KG1 (cell line): ENCODE measurements at places on chromosomes 11 and 22.

DNA sequence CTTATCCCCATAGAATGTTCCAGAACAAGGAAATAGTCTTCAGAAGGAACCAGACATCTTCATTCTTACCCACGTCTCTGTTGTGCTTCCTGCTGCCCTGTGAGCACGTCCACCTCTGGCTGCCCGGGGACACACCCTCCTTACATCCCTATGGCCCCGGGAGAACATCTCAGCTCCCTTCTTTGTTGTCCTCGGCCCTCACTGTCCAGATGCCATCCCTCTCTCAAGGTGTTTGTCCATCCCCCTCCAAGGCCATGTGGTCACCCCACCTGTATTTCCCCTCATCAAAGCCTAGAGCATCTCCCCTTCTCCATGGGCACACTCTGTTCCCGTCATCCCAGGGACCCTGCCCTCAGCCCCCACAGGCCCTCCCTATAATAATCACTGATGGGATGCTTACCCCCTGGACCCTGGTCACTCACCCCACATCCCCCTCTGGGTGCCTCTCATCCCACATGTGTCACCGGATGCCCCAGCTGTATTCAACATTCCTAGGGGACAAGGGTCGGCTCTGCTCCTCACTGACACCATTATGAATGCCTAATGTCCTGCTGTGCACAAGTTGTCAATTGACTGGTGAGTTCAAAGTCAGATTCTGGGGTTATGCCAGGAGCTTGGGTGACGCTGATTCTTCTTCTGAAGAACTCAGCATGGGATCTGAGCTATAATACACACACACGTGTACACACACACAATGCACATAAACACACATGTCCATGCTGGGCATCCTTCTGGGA, 28.8 kb downstream of the IGLL5 start:
- no peak for DNase-seq

GRCh38 chr22:28869736-28870135, 13.6 kb upstream of the ZNRF3 start:
- no peak for DNase-seq

DNA sequence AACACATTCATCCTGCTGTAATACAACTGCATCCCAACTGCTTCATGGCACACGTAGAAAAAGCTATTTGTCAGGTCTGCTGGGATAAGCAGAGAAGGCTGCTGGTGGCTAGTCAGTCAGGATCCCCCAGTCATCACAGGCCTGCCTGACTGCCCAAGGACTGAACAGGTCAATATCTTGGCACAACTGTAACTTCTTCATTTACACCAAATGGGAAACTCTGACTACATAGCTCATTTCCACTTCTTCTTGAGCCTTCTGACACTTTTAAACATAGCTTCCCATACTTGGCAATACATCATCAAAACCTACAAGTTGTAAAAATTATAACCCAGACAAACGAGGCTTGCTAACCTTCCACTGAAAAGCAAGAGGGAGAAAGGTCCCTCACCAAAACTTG, 2.8 kb downstream of the TMEM9B start:
- no peak for DNase-seq

- no peak for DNase-seq
Measured at GRCh38 chr11:102749101-102749722, 24.5 kb upstream of the MMP8 start.

DNA sequence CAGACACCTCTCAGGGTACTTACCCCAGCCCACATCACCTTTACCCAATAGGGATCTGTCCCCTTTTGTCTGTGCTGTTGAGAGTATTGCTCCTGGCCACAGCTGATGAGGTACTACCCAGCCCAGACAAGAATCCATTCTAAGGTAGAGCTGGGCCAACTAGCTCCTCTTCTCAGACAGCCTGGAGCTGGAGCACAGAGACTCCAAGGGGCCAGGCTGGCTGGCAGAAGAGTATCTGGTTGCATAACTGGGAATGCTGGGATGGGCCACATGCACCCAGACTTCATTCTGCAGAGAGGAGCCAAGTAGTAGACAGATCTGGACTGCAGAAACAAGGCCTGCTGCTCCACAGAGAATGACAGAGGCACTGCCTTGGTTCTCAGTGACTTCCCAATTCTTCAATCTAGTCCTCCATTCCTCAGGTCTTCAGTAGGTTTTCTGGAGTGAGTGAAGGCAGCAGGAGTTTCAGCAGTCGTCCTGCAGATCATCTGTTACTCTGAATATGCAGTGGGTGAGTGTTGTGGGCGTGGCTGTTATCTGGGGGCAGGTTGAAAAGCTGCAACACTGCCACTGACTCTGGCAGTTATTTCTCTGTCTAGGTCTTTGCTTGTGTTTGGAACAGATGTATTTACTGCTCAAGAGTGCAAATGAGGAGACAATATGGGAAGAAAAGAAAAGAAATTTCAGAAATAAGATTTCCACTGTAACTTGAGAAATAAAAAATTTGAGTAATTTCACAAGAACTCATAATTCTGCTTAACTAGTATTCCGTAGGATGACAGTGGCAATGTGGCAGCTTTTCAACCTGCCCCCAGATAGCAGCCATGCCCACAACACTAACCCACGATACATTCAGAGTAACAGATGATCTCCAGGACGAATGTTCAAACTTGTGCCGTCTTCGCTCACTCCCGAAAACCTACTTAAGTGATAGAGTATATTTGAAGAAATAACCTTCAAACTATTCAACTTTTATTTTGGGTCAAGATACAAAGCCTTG, 34.9 kb downstream of the MAPK1 start:
- no peak for DNase-seq

- peak; percentile 8 for DNase-seq
Measured at GRCh38 chr22:30922151-30922611, 46.4 kb downstream of the MORC2 start.

DNA sequence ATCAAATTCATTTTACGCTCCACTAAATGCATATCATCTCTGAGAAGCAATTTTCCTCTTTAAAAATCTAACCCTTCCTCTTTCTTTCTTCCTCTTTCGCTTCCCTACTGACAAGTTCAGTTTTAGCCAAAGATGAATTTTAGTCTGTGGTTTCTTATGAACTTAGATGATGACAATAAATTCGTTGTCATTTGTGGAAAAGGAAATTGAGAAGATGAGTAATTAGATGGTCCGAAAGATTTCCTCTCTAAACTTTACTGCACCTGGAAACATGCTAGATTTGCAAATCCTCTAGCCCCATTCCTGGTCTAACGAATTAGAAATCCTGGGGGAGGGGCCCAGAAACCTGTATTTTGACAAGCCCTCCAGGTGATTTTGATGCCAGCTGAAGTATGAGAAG, 855.4 kb upstream of the CHORDC1 start:
- DNase-seq: peak; percentile 14

DNA sequence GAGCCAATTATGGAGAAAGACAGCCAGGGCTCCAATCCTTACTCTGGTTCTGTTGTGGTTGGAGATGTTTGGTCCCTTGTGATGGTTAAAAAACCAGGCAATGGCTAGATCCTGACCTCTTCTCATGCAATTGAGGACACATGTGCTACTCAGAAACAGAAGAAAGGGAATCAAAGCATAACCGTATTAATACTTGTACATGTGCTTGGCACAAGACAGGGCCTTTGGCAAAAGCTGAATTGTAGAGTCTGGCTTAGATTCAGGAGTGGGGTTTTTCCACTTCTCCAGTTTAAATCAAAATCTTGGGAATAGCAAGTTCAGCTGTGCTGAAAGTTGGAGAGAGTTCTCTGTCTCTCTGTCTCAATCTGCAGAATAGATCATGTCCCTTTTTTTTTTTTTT, 80.1 kb upstream of the E2F8 start:
- no peak for DNase-seq

- no peak for DNase-seq
Measured at GRCh38 chr11:13781153-13781552, 112.7 kb downstream of the FAR1 start.

DNA sequence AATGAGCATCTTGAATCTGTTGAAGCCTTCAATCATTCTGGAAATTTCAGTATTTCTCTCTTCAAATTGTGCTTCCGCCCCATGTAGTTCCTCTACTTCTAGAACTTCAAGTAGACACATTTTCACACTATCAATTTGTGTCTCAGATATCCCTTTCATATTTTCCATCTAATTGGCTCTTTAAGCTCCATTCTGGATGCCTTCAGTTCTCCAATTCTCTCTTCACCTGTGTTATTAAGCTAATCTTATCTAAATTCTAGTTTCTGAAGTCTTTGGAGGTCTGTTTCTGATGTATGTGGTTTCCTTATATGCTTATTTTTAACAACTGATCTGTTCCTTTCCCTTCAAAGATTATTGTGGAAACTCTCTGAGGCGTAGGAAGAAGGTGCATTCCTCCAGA, 36.3 kb downstream of the CSTF3 start:
- no peak for DNase-seq

GRCh38 chr11:63945477-63946163, 6.8 kb downstream of the NAA40 start:
- peak; percentile 15 for DNase-seq

- DNase-seq: peak; percentile 17
Measured at GRCh38 chr11:46348566-46349401, 1.5 kb downstream of the DGKZ start.

GRCh38 chr11:99424313-99425084, 403.8 kb downstream of the CNTN5 start:
- no peak for DNase-seq

- no peak for DNase-seq
Measured at GRCh38 chr11:78023426-78023825, 350 bp upstream of the KCTD14 start.
